ENCODE measurements at places on chromosomes 12 and 14.

GRCh38 chr12:20039562-20039961 is 328.8 kb upstream of the PDE3A start:
- no peak for DNase-seq

- no peak for DNase-seq
Measured at GRCh38 chr14:55350461-55350860, 61.2 kb downstream of the ATG14 start.

GRCh38 chr12:42766754-42767153 is 177.2 kb upstream of the PRICKLE1 start:
- no peak for DNase-seq

- DNase-seq = peak; percentile 71
Measured at GRCh38 chr14:54182419-54183045, 214.3 kb upstream of the CDKN3 start.

GRCh38 chr12:14995583-14996425 is 23.0 kb downstream of the PDE6H start:
- DNase-seq = peak; percentile 21

DNA sequence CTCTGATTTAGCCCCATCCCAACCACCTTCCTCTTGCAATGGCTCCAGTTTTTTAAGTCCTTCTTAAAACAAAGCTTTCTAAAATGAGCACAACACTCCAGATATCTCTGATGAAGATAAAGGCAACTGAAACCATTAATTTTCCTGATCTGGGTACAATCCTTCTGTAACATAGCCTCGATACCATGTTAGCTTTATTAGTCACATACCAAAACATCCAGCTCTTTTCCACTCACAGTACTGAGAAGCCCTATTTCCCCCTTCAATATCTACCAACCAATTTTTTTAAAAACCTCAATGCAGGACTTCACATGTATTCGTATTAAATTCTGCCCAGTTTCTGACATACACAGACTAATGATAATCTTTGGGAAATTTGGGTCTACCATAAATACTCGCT is 105.9 kb downstream of the MED13L start:
- no peak for DNase-seq

GRCh38 chr12:119840582-119840981 is 36.5 kb downstream of the CIT start:
- no peak for DNase-seq

DNA sequence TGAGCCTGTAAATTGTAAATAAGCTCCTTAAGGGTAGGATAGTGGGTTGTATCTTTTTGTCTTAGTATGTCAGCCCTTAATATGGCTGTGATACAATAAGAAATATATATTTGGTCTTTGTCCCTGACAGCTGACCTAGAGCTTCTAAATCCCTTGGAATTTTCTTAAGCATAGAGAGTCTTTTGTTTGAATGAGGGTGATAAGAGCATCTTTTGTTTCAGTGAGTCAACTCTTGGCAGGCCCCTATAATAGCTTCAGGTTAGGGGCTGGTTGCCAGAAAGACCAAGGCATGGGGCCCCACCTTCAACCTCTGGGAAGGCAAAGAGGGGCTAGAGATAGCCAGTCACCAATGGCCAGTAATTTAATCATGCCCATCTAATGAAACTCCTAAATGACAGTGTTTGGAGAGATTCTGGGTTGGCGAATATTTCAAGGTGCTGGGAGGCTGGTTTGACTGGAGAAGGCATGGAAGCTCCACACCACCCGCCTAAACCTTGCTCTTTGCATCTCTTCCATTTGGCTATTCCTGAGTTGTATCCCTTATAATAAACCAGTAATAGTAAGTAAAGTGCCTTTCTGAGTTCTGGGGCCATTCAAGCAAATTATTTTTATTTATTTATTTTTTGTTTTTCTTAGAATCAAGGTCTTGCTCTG is 10.5 kb downstream of the PALS1 start:
- DNase-seq = no peak

DNA sequence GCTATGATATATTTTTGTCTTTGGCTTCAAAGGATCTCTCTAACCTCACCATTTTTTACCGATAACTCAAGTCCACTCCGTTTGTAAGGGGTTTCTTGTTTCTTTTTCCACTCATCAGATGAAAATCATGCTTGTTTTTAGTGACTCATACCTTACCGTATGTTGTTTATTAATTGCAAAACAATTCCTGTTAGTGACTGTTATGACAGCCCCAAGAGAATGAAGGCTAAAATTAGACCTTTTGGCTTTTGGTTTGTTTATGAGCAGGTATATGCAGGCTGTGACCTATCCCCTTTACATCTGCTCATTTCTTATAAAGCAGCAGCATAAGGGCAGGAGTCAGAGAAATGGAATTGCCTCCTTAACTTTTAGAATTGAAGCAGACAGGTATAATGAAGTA is 319.8 kb downstream of the CEP128 start:
- peak; percentile 27 for DNase-seq

DNA sequence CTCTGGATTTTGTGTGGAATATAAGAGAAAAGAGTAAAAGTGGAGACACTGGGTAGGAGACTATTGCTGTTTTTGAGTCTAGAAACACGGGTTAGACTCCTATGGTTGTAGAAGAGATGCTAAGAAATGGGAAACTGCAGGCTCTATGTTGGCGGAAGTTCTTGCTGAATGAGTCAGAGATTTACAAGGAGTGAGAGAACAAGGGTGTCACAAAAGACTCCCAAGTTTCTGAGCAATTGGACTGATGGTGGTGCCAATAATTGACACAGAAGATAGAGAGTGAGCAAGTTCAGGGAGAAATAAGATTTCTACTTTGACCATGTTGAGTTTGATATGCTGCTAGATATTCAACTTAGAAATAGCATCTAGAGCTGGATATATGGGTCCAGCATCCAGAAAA is 2.6 kb upstream of the PRKD1 start:
- peak; percentile 52 for DNase-seq

- DNase-seq = peak; percentile 95
Measured at GRCh38 chr14:65411656-65412031, 886 bp upstream of the FUT8 start.

DNA sequence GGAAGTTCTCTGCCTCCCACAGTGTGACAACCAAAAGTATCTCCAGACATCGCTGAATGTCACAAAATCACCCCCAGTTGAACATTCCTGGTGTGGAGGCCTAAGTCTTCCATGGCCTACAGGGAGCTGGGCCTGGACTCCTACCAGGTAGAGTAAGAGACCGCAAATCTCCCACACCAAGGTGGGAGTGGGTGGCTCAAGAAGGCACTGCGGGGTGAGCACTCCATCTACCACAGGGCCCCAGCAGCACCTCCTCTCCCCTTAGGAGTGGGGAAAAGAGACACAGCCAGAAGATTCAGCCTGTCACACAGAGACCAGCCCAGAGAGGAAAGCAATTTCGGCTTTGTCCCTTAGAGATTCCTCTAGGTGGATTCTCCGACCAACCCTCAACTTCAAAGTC is 25.5 kb downstream of the LRTM2 start:
- DNase-seq = no peak

DNA sequence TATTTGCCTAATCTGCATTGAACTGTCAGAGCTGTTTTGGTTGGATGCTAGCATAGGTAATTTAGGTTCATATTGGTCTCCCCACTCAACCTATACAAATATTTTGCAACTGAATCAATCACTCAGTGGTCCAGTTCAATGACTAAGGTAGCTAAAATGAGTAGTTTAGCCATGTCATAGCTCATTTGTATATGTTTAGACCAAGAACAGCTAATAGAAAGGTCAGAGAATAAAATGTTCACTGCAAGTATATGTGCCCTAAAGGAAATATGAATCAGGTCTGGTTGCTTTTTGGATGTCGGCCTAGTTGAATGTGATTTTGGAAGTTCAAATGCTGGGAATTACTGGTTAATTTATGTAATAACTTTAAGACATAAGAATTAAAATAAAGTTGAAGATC is 883.9 kb downstream of the LRFN5 start:
- no peak for DNase-seq

DNA sequence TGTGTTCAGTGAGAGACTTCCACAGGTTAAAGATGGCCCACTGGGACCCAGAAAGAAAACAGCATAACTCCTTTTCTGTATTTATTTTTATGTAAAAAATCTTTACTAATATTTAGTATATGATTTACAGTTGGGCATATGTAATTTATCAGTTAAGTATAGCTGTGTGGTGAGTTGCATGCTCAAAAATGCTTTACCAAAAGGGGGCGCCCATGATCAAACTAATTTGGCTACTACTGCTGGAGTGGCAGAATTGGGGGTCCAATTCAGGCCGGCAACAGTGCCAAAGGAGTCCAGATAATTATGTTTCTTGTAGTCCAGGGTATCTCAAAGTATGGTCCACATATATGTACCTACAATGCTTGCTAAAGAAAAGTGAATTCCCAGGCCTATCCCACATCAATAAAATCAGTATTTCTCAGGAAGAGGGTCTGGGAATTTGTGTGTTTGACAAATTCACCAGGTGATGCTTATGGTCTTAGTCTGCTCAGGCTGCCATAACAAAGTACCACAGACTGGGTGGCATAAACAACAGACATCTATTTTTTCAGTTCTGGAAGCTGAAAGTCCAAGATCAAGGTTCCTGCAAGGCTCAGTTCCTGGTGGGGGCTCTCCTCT is 152.0 kb downstream of the KTN1 start:
- DNase-seq = no peak

DNA sequence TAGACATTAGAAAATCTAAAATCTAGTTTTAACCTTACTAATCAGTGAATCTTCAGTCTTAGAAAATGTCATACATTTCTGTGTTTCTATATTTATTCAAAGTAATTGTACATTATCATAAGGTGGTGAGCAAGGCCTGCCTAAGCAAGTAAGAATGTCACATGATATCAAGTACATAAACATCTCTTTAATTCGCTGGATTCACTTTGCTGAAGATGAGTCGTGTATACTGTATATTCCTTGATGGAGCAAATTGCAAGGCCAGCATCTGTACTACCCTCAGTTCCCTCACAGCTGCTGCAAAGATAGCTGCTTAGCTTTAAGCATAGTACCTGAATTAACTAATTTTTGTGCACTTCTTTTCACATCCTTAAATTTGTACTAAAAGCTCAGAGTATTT is 8.5 kb upstream of the AK7 start:
- DNase-seq = no peak

DNA sequence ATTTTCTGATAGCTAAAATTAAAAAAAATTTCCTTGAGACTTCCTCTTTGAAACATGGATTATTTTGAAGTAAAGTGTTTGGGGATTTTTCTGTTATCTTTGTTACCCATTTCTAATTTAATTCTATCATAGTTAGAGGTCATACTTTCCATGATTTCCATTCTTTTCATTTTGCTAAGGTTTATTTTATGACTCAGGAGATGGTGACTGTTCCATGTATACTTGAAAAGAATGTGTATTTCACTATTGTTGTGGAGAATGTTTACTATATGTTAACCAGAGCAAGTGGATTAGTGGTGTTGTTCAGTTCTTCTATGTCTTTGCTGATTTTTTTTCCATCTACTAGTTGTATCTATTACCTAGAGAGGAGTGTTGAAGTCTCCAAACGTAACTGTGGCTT is 250.5 kb upstream of the PELI2 start:
- no peak for DNase-seq

DNA sequence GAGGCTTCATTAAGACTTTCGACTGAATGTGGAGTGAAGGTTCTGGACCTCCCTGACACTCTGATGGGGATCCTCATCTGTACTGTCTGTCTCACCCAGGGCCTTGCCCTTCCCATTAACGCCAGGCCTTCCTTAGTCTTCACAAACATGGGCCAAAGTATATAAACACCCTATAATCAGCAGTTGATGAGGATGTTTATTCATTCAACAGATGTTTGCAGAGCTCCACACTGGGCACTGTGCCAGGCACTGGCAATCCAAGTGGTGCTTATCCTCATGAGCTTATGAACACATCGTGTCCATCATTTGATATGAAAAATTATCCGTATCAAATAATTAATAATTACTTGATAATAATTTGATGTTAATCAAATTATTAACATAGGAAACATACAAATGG is 454.4 kb downstream of the FUT8 start:
- DNase-seq = no peak

DNA sequence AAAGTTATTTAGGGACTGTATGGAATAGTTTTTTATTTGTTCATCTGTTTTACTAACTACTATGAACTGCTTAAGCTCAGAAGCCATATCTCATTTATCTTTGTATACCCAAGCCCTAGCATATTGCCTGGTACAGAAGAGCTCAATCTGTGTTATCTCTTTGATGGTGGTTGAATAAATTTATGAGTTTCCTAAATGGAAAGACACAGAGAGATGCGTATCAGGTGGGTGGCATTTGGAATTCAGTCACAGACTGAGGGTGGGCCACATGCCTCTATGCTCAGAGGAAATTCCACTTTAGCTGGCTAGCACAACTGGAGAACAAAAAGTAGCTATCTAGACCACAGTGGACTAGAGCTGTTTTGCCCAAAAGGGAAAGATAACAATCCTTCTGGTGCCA is 145.5 kb downstream of the SLC6A15 start:
- no peak for DNase-seq

- no peak for DNase-seq
Measured at GRCh38 chr12:129701631-129702101, 202.2 kb downstream of the TMEM132D start.

- DNase-seq = no peak
Measured at GRCh38 chr12:105324704-105325103, 5.8 kb upstream of the C12orf75 start.

- DNase-seq = peak; percentile 53
Measured at GRCh38 chr14:92914087-92914656, 8.8 kb upstream of the CHGA start.

DNA sequence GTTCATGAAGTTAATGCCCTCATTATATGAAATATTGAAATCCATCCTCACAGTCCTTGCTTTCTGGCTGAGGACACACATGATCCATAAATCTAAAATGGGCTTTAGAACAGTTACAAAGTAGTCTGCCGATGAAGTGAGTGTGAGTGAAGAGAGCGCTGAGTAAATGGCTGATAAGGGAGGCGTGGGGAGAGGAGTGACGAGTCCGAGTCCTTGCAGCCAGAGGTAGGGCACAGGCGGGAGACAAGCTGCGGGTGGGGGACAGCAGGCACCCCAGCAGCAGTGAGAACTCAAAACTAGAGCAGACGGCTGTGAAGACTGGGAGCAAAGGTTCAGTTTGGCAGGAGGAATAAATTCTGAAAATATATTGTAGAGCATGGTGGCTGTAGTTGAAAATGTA is 140.1 kb upstream of the ATP2B1 start:
- no peak for DNase-seq

DNA sequence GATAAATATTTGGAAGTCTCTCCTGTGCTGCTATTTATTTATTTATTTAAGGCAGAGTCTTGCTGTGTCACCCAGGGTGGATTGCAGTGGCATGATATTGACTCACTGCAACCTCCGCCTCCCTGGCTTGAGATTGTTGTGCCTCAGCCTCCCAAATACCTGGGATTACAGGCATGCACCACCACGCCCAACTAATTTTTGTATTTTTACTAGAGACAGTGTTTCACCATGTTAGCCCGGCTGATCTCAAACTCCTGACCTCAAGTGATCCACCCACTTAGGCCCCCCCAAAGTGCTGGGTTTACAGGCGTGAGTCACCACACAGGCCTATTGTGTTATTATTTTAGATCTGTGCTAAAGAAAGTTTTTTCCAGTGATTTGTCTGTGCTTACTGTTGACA is 225.2 kb downstream of the CCER1 start:
- no peak for DNase-seq
